ENCODE measurements at places on chromosomes 1 and 21.

DNA sequence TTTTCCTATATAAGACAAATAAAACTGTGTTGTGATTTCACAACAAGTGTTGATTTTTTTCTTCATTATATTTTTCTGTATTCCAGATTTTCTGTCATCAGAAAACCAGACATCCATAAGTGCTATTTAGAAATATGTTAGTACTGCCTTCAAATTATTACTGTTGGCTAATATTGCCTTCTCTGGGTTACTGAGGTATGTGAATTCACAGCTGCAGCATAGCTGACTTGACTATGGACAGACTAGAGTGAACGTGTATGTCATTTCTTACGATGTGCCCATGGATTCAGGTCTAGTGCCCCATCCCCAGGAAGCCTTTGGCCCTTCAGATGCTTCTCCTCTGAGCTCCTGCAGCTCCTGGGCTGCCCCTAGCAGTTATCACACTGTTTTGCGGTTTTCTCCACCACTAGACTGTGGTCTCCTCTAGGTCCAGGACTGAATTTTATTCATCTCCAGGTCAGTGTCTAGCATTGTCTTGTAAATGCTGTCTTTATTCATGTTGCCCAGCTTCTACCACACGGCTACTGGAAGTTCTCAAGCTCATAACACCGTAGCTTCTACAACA, 118.5 kb downstream of the FGGY start:
- DNase-seq = no peak

DNA sequence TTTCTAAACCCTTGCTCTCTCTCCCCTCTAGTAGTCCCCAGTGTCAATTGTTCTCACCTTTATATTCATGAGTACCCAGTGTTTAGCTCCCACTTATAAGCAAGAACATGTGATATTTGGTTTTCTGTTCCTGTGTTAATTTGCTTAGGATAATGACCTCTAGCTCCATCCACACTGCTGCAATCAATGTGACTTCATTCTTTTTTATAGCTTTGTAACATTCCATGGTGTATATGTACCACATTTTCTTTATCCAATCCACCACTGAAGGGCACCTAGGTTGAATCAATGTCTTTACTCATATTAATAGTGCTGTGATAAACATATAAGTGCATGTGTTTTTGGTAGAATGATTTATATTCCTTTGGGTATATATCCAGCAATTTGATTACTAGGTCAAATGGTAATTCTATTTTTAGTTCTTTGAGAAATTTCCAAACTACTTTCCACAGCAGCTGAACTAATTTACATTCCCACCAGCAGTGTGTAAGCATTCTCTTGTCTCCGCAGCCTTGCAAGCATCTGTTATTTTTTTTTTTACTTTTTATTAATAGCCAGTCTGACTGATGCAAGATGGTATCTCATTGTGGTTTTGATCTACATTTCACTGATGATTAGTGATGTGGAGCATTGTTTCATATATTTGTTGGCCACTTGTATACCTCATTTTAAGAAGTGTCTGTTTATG, 277.8 kb downstream of the LTN1 start:
- DNase-seq = no peak

- no peak for DNase-seq
These were observed 14.3 kb upstream of the WDTC1 start for GRCh38 chr1:27220096-27220495.

GRCh38 chr1:115365738-115366137, 27.7 kb upstream of the NGF start:
- no peak for DNase-seq

DNA sequence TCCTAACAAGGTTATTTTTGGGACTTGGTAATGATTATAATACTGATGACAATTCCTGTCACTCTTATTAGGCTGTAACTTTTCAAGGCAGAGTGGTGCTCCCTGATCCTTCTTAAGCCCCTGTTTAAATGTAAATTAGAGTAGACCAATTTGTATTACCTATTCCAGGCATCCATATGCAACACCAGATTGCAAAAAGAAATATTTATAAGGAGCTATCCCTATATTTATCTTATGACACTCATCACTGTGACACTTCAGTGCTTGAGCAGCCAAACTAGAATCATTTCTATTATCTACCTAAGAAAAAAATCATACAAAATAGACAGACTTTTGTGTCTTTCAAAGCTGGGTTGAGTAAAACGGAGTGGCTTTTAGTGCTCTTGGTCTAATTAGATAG, 462.7 kb downstream of the ADGRL2 start:
- no peak for DNase-seq

- DNase-seq = no peak
These were observed 89.7 kb downstream of the SMYD2 start for GRCh38 chr1:214370615-214371014.

DNA sequence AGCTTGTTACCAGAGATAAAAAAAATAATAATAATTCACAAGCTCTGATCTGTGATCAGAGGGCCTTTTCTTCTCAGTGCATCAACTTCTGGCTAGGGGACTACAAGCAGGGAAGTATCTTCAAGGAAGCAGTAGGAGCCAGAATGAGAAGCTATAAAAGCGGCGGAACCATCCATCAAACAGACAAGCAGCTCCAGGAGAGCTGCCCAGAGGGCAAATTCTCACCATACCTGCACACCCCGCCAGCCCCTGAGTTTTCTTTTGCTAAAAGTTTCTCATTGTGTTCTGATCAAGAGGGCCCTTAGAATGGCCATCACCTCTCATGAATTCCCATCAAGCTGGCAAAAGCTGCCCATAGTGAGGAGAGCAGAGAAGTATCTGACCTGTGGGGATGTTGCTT, 99.4 kb downstream of the SMYD2 start:
- DNase-seq = no peak

DNA sequence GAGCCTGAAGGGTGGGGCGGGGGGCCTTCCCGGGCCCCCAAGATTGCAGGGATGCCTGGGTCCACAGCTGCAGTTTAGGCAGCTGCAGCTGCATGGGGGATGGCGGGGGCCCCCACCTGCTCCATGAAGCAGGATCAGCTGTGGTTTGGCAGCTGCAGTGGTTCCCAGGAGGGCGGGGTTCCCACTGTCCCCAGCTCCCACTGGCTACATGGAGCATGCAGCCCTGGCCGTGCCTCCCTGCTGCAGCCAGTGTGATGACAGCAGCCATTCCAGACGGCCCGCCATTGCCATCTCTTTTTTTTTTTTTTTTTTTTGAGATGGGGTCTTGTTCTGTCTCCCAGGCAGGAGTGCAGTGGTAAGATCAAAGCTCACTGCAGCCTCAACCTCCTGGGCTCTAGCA, 992 bp upstream of the C1QA start:
- DNase-seq = no peak
